Aorta (tissue), 5 donors: ENCODE measurements at places on chromosomes 5 and 9. TPM values are rescaled to one million over a fixed set of nuclear protein-coding genes. Genes with fewer than 3 reads are reported as not detected.
A peak's percentile ranks its signal among the peaks of the same experiment; 100 is the strongest.

Gene BAAT
- not detected for total RNA-seq

Gene DBH
- total RNA-seq = not detected

Gene LCP2
- total RNA-seq = 25.7 TPM

Gene FABP6
- not detected for total RNA-seq

Gene ORM1
- not detected for total RNA-seq

GRCh38 chr5:163533223-163533622 is 27.8 kb downstream of the MAT2B start:
- H3K4me3 ChIP-seq = no peak overlapping the region
- H3K4me1 ChIP-seq = no peaks in the 10 kb centered on the region
- DNase-seq = no peak
- H3K27me3 ChIP-seq = peaks cover 1% of the 10 kb centered on the region

GRCh38 chr5:75612901-75613300 is 1.6 kb downstream of the ANKDD1B start:
- no peak for DNase-seq
- no peak overlapping the region for H3K4me3 ChIP-seq
- no peaks in the 10 kb centered on the region for H3K4me1 ChIP-seq
- no peaks in the 10 kb centered on the region for H3K27me3 ChIP-seq
- no peak overlapping the region for H3K27ac ChIP-seq
- no peaks in the 10 kb centered on the region for H3K36me3 ChIP-seq

DNA sequence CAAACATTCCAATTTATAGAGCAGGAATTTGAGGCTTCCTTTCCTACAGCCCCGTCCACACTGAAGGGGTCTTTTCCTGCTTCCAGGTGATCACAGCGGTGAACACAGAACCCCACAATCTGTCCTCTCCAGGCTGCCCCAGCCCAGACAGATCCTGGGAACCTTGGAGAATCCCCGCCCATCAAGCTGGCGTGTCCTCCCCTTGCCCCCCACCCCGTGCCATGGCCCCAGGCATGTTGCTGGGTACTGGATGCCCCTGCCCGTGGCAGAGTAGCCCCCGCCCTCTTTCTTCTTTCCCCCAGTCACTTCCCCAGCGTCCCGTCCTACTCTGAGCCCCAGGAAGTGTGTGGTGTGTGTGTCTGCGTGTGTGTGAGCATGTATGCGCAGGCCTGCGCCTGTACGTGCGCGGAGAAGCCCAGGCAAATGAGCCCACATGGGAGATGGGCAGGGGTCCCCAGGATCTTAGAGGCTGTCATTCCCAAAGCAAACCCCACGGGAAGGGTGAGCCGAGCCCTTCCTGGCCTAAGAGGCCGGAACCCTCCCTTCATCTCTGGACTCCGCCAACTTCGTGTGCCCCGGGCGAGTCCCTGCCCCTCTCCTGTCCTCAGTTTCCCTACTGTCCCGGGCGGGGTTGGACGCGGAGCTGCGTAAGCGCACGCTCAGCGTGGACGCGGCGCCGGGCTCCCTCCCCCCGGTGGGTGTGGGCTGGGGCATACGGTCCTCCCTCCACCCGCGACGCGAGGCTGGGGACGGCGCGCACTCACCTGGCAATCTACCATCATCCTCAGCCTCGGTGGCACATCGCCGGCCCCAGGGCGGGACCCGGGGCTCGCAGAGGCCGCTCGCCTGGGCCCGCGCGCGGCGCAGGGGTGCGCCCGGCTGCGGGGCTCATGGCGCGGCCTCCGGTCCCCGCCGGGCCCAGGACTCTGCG is 15.2 kb downstream of the GBGT1 start:
- H3K36me3 ChIP-seq = no peaks in the 10 kb centered on the region
- H3K4me1 ChIP-seq = no peaks in the 10 kb centered on the region
- H3K27me3 ChIP-seq = no peaks in the 10 kb centered on the region
- peak; percentile 77 for DNase-seq
- peak overlapping the region; percentile 50 for H3K4me3 ChIP-seq

GRCh38 chr9:99130069-99130468 is 25.2 kb downstream of the TGFBR1 start:
- no peaks in the 10 kb centered on the region for H3K27me3 ChIP-seq
- DNase-seq = no peak
- no peak overlapping the region for H3K27ac ChIP-seq
- H3K4me3 ChIP-seq = no peak overlapping the region
- peaks cover 3% of the 10 kb centered on the region for H3K4me1 ChIP-seq
- H3K36me3 ChIP-seq = no peaks in the 10 kb centered on the region

DNA sequence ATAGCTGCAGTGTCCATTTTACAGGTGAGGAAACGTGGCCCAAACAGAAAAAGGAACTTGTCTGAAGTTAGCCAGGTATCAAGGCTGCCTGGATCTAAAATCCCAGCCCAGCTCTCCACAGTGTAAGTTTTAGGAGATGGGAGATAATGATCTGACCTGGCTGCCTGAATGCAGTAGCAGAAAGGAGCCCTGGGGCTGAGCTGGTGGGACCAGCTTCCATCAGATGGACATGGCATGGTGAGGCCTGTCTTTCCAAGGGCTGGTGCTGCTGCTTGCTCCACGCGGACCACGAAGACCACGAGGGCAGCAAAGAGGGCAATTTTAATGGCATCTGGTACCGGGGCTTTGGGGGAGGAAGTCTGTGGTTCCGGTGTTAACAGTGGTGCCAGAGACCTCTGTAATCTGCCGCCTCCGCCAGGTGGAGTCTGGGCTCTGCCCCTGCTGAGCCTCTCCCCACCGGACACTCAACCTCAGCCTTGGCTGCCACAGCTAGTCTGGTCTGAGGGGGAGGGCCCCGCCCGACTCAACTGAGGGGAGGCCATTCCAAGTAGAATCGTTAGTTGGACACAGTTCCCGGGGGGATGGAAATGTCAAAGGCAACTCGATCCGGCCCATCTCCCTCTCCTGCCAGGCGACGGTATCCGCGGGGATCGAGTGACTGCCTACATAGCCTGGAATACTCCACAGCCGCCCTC is 650 bp downstream of the MYORG start:
- no peaks in the 10 kb centered on the region for H3K4me1 ChIP-seq
- H3K27me3 ChIP-seq = no peaks in the 10 kb centered on the region
- peak overlapping the region; percentile 14 for H3K4me3 ChIP-seq
- peak; percentile 62 for DNase-seq

DNA sequence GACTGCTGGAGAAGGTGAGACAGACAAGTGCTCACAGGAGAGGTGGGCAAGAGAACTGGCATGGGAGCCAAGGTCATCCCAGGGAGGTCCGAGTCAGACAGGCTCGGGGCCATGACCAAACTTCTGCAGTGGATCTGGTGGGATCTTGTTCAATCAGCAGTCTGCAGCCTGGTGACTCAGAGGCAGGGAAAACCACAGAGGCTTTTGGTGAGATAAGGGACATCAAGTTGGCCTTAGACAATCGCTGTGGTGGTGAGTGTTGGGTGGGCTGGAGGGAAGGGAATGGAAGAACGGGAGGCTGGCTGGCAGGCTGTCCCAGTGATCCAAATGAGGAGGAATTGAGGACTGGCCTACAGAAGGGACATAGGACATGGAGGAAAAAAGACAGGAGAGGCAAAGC is 123.8 kb downstream of the TMEM174 start:
- H3K4me1 ChIP-seq = no peaks in the 10 kb centered on the region
- DNase-seq = no peak
- H3K4me3 ChIP-seq = no peak overlapping the region
- no peak overlapping the region for H3K27ac ChIP-seq
- no peaks in the 10 kb centered on the region for H3K36me3 ChIP-seq
- H3K27me3 ChIP-seq = no peaks in the 10 kb centered on the region

DNA sequence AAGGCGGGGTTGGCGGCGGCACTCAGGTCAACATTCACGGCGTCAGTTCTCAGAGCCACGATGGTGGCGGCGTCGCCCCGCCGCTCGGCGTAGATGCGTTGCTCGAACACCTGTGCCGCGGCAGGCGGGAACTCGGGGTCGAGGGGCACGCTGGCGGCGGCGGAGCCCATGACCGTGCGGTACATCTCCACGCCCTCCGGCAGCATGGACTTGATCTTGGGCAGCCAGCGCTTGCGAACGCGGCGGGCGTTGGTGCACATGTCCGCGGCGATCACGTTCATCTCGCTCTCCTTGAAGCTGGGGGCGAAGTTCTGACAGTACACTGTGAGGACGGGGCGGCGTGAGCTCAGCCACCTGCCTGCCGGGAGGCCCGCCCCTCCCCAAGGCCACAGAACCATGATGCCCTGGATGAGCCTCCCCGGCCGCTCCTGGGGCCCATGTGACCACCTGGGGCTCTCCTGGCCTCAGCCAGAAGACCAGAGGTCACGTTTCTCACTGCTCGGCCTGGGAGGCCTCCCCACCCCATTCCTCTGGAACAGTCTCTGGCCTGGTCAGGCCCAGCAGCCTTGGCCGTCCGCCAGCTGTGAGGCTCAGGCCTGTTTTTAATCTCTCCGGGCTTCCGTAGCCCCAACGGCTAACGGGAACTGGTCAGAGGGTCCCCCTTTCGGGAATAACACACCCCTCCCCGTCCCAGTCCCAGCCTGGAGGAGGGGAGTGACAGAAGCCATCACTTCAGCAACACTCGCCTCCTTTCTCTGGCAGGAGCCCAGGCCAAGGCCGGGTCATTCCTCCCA is 50.7 kb upstream of the UBAC1 start:
- H3K27me3 ChIP-seq = no peaks in the 10 kb centered on the region
- peak; percentile 92 for DNase-seq
- no peaks in the 10 kb centered on the region for H3K4me1 ChIP-seq
- H3K4me3 ChIP-seq = no peak overlapping the region
- H3K27ac ChIP-seq = no peak overlapping the region
- H3K36me3 ChIP-seq = no peaks in the 10 kb centered on the region

GRCh38 chr5:176947847-176948246 is 48.7 kb upstream of the HK3 start:
- no peak overlapping the region for H3K27ac ChIP-seq
- no peaks in the 10 kb centered on the region for H3K4me1 ChIP-seq
- H3K27me3 ChIP-seq = no peaks in the 10 kb centered on the region
- peaks cover 2% of the 10 kb centered on the region for H3K36me3 ChIP-seq

DNA sequence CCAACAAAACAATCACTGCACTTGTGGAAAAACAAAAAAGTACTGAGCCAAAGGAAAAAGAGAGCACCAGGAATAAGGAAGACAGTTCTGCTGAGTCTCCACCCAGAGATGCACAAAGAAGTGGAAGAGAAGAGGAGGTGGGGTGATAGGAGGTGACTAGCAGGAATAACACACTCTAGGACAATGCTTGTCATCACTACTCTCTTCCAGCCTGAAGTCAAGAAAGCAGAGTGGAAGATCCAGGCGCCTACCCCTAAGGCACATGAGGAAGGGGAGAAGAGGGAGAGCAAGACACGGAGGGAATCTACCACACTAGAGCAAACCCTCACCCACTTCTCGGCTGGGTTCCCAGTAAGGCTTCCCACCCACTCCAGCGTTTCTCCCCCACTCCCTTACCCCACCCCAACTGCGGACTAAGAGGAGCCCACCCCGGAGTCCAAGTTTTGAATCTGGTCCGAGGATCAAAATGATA is 1.7 kb downstream of the SLIT3 start:
- no peak for DNase-seq
- H3K36me3 ChIP-seq = no peaks in the 10 kb centered on the region
- H3K27ac ChIP-seq = no peak overlapping the region
- H3K4me1 ChIP-seq = no peaks in the 10 kb centered on the region
- H3K27me3 ChIP-seq = no peaks in the 10 kb centered on the region
